ENCODE measurements at places on chromosomes 3 and 15.

DNA sequence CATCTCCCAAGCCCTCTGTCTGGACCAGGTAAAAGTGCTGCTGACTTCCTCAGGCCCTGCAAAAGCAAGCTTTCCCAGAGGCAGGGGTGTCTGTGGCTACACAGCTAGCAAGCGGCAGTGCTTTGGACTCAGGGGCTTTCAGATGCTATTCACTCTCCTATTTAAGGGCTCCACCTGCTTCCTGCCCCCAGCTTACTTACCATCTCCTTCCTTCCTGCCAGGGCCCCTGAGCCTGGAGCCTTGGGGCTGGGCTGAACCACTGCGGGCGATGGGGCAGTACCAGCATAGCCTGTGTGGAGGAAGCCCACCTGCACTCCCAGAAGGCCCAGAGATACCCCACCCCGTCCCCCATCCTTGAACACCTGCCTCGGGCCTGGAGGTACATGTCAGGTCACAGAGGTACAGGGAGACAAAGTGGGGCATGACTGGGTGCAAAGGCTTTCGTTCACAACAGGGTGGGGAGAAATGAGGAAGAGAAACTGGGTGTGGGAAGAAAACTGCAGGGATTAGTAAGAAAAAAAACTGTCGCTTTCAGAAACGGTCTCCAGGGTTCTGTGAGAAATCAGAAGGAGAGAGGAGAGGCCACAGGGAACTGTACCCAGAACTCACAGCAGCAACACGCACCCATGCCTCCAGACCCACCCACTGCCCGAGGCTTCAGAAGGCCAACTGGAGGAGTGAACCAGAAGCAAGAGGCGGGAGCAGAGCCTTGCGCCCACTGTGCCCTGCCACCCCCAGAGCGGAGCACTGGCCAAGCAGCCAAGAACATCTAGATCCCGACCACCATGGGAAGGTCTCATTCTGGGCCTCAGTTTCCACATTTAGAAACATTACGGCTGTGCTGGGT, 49.5 kb downstream of the CCDC12 start:
- no peak for DNase-seq

DNA sequence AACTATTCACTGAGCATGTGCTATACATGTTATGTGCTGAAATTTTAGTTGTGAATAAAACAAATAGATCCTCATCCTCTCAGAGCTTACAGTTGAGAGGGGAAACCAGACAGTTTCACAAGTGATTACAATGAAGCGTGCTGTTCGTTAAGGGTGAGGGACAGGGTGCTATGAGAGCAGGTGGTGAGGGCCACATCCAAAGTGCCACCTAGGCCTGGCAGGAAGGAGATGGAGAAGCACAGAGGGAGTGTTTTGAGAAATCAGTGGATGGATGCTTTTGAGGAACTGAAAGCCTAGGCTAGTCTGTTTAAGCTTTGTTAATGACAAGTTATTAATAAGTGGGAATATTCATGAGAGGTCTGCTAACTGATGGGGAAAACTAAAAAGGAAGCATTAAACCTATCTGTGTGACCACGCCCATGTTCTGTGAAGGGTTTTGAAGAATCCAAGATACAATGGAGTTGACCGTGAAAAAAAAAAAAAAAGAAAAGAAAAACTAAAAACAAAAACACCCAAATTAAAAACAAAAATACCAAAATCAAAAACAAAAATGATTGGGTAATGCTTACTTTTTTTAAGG, 7.3 kb downstream of the MCTP2 start:
- no peak for DNase-seq

GRCh38 chr15:60790641-60791040, 311.7 kb upstream of the ICE2 start:
- DNase-seq: no peak

- DNase-seq: no peak
Observed at GRCh38 chr3:2937592-2937991, 172.6 kb downstream of the IL5RA start.

- DNase-seq: no peak
Observed at GRCh38 chr15:89218531-89218930, 2.8 kb downstream of the RLBP1 start.

DNA sequence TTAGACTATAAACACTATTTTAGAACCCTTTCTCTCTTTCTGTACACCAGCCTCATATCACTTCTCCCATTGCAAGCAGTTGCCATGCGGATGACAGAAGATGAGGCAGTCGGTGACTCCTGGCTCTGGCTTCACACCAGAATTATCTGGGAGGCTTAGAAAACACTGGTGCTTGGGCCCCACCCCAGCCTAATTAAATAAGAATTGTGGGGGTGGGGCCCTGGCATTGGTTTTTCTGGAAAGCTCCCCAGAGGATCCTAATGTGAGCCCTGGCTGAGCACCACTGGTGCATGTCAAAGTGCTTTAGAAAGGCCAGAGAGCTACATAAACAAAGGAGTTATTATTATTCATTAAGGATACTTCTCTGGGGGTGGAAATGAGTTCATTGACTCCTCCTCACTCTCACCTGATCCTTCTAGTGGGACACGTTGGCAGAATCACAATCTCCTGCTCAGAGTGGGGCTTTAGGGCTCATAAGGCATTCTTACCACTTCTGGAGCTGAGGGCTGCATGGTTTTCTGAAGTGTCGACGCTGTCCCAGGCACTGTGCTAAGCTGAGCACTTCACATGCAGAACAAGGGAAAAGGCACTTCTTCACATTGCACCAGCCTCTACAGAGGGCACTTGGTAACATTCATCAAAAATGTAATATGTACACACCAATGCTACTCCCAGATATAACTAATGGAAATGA, 188.5 kb upstream of the TLE3 start:
- DNase-seq: no peak

DNA sequence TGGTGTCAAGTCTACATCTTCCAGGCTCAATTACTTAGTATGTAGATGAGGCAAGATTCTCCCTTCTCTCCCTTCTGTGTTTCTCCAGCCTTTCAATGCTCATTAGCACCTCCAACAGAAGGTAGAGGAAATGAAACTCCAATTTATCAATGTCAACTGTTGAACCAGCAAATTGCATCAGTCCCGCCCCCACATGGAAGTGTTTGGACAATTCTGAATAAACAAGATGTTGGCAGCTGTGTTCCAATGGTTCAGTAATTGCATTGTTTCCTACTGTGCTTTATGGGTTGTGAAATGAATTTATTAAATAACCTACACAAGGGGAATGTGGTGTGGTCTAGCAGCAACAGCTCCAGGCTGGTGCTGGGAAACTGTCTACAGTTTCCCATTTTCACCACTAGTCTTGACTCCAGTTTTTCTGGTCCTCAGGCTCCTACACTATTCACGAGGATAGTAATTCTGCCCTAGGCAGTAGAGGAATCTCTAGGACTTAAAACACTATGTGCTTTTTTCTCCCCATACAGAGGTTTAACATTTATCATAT, 91.9 kb downstream of the MB21D2 start:
- DNase-seq: no peak

GRCh38 chr15:40252438-40253166, 13.7 kb downstream of the PAK6 start:
- no peak for DNase-seq

- no peak for DNase-seq
Observed at GRCh38 chr15:48625126-48625525, 20.4 kb downstream of the FBN1 start.

GRCh38 chr3:173976281-173976680, 578.7 kb downstream of the NLGN1 start:
- no peak for DNase-seq

GRCh38 chr15:51775967-51776816, 24.8 kb downstream of the TMOD2 start:
- DNase-seq: peak; percentile 19

All from stimulated activated CD4-positive, alpha-beta T cell treated with anti-CD3 and anti-CD28 coated beads, TNF-alpha, amount 100 ng/mL, for 4 hours (primary cell).